ENCODE measurements at places on chromosomes 6 and 20.

DNA sequence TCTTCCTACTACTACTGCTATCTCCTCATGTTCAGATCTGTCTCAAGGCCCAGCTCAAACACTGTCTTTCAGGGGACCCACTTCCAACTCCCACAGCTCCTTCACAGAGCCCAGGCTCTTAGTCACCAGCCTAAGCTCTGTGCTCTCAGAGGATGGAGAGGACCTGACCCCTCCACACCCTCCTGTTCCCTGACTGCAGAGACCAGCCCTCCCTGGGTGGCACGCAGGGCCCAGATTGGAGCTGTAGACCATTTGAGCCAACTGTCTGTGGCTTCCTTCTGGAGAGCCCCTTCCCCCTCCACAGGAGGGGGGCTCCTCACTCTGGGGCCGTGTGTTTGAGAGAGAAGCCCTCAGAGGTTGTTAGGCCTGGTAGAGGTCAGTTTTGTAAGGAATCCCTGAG, 9.8 kb downstream of the SNPH start:
- DNase-seq, result no peak

DNA sequence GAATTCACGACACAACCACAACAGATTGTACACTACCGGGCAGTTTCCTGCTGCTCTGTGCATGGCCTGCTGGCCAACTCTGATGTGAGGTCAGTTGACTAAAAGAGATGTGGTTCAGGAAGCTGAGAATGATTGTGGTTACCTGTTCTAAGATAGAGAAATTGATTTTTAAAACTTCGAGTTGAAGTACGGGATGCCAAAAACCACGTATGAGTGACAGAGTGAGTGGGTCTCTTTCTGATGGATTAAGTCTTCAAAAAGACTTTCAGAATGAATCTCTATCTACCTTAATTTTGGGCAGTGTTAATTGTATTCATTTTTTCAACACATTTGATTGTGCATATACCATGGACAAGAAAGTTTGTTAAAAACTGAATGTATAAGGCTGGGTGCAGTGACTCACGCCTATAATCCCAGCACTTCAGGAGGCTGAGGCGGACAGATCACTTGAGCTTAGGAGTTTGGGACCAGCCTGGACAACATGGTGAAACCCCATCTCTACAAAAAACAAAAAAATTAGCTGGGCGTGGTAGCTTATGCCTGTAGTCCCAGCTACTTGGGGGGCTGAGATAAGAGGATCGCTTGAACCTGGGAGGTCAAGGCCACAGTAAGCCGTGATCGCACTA, 121.2 kb downstream of the SGK1 start:
- no peak for DNase-seq

- DNase-seq, result no peak
Observed at GRCh38 chr6:13280254-13280653, 48.1 kb downstream of the TBC1D7 start.

DNA sequence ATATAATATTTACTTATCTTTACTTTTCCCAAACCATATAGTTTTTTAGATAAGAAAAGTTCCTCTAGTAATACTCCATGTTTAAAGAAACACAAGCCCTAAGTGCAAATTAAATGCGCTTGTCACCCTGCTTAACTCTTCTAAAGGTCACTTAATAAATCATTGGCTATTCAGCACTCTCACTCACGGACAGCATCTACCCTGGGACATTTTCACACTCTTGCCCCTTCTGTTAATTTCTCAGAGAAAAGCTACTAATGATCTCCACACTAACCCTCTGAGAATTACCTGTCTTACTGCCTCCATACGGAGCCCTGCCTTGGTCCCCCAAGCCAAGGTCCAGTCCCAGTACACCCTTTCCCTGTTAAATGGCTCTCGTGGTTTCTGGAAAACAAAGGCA, 102.2 kb downstream of the NRN1 start:
- no peak for DNase-seq

DNA sequence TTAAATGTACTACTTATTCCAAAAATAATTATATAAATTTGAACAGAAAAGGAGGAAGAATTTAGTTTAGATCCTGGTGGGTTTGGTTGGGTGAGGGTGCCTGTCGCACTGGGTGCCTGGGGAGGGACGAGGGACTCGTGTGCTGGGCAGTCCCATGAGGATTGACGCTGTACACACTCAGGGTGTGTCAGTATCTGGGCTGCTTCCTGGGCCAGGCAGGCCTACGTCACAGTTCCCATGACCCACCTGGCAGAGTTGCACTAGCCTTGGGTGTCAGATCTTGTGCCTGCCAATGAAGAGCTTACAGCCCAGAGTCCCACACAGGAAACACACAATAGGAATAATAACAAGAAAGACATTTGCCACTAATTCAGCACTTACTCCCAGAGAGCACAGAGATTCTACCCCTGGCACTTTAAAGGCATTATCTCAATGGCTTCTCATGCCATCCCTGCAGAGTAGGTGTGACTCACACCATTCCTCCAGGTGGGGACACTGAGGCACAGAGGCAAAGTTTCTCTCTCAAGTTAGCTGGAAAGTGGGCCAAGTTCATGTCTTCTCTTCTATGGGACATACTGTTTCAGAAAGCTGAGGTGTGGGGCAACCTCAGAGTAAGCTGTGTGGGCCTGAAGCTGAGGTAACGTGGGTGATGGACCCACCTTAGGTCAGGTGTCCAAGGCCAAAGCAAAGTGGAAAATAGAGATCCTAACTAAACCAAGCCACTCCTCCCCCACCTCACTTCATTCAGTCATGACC, 1.3 kb upstream of the SDCBP2 start:
- peak; percentile 35 for DNase-seq

DNA sequence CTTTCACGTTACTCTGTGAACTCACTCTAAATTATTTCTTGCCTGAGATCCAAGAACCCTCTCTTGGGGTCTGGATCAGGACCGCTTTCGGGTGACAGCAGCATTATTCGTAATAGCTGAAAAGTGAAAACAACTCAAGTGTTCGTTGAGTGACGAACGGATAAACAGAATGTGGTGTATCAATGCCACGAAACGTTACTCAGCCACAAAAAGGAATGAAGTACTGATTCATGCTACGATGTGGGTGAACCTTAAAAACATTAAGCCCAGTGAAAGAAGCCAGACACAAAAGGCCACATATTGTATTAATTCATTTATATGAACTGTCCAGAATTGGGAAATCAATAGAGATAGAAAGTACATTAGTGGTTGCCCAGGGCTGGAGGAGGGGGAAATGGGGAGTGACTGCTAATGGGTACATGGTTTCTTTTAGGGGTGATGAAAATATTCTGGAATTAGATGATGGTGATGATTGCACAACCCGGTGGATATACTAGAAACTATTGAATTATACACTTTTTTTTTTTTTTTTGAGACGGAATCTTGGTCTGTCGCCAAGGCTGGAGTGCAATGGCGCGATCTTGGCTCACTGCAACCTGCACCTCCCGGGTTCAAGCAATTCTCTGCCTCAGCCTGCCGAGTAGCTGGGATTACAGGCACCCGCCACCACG, 8.4 kb downstream of the PTGIS start:
- DNase-seq, result no peak

- no peak for DNase-seq
Observed at GRCh38 chr6:35906499-35906846, 14.4 kb downstream of the SRPK1 start.

DNA sequence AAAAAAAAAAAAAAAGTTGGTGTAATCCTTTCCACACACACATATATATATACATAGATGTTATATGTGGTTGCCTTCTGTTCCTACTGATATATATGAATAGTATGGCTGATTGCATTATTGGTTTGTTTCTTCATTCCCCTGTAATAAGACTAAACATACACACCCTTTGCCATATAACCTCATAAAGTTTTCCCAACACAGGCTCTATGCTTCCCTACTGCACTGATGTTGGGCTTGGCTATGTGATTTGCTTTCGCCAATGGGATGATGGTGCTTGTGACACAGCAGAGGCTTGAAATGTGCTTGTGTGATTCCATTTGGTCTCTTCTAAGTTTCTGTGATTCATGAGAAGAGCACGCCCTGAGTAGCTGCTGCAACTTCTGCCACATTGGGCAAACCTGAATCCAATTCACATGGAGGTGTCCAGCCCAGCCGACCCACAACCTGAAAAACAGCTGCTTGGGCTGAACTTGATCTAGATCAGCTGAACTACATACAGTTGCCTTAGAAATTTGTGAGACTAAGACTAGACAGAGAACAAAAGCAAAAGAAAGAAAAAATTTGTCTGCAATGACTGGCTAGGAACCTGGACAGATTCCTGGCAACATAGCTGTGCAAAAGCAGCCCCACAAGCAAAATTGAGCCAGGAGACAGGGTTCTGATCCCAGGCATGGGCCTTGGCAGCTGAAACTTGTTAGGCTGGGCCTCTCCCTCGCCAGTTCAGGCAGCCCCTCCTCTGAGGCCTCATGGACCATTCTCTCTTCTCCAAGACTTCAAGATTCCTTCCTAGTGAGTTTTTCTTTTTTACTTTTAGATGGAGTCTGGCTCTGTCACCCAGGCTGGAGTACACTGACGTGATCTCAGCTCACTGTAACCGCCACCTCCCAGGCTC, 13.4 kb upstream of the TBC1D20 start:
- no peak for DNase-seq

DNA sequence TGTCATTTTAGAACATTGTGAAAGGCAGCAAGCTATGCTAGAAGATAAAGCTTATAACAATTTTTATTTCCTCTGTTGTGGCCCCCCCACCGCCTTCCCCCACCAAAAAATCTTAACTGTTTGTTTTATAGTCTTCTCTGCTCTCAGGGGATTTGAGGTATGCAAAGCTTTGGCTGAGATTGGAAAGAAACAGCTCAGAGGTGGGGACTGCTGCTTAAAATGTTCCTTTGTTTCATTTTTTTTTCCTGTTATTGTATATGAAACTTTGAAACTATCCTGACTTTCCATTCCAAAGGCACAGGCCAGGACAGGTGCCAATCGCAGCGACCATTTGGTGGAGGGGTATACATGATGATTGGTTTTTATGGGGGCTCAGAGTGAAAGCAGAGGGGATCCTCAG, 114.7 kb upstream of the PHACTR1 start:
- DNase-seq, result no peak

DNA sequence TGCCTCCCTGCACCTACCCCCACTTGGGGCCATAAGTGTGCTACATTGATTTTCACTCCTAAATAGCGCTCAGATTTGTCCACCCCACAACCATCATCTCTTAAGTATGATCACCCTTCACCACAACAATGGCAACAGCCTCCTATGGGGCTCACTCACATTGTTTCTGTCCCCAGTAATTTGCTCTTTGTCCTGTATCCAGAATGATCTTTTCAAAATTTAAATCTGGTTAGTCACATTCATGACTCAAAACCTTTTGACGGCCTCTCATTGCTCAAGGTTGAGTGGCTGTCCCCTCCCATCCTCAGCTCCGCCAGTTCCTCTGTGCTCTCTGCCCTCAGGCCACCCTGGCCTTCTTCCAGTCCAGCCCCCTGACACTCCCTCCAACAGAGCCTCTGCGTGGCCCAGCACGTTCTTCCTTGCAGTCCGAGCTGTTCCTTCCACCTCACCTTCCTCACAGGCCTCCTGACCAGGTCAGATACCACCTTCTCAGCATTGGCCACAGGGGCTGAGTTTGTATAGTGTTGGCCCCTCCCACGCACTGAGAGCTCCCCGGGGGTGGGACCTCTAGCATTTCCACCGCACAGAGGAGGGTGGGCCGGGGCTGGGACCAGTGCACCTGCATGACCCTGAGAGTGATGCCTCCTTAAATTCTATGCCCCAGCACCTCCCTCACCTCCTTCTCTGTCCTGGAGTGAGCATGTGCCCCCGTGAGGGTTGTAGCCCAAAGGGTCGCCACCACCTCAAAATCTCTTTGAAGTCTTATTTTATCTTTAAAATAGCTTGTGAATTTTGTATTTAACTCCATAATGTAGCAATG, 2.4 kb upstream of the PPP1R3G start:
- no peak for DNase-seq

DNA sequence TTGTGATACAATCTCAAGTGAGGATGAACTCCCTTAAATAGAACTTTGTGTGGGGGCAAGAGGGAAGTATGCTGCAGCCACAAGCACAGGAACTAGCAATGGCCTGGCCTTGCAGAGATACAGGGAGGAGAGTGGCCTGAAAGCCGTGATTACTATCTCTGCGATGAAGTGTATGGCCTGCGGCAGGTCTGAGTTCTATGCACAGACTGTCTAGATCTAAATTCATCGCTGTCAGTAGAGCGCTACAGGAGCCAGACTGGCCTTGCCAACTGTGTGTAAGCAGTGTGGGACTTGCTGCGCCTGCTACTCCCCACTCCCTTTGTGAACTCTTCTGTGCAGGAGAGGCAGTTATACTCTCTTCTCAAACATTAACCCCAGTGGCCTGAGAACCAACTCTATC, 997.0 kb downstream of the GRIK2 start:
- DNase-seq, result no peak

DNA sequence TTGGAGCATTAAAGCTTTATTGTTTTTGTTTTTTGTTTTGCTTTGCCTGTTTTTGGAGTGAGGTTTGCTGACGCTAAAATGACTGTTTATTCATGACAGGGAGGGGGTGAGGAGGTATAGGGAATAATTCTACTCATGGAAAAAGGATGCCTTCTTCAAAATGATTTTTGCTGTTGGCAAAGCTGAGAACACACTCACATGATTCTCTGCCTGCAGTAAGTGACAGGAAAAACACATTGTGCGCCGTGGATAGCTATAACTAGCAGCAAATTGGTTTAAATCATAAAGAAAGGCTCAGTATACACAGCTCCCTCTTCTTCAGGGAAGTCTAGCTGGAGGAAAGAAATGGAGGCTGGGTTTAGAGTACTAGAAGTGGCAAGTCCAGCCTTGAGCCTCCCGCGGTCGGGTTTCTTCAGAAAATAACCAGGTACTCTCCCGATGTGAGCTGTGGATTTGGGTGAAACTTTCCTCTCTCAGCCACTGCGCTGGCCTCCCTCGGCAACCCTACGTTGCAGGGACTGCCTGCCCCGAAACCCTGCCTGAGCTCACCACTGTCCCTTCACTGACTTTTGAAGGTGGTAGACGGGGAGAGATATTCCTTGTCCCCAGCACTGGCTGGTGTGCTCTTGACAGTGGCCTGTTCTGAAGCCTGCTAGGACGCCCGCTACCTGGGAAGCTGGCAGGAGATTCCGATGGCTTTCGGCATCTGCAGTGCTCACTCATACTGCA, 278.2 kb downstream of the NRN1 start:
- no peak for DNase-seq

- no peak for DNase-seq
Observed at GRCh38 chr6:7252390-7252789, 60.6 kb downstream of the SSR1 start.

GRCh38 chr6:85114581-85114935, 335.3 kb upstream of the NT5E start:
- DNase-seq, result no peak

GRCh38 chr6:12477616-12478015, 187.5 kb downstream of the EDN1 start:
- DNase-seq, result no peak

Measured in DMS153 (cell line).